ENCODE measurements at places on chromosomes 7 and 10.

DNA sequence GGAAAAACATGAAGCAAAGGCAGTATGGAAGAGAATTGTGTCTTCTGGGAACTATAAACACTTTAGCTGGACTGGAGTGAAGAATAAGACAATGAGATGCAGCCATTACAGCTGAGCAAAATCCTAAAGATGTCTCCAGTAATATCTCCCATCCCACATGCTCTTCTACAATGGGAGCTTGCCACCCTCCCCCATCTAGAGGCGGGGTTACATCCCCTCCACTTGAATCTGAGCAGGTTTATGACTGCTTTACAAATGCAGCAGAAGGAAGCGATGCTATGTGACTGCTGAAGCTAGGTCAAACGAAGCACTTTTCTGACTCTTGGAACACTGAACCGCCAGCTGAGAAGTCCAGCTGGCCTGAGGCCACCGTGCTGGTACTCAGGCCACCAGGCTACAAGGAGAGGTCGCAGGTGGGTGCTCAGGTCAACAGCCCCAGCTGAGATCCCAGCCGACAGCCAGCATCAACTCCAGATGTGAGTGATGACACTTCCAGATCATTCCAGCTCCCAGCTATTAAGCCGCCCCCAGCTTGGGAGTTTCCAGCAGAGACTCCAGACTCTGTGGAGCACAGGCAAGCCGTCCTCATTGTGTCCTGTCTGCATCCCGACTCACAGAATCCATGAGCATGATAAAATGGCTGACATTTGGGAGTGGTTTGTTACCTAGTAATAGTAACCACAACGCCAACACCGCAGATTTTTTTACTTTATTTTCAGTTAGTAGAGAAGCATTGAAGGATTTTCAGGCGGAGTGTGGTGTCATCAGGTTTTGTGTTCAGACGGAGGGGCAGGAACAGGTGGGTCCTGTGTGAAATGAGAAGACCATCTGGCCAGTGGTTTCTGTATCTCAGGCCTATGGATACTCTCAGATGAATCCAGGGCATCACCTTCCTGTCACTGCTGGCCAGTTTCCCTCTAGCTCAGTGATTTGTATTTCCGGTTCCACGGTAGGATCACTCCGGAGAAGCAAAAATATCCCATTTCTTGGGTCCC, 89.3 kb downstream of the NPY start:
- DNase-seq, result no peak

- DNase-seq, result no peak
These were observed 782.0 kb upstream of the ZWINT start for GRCh38 chr10:57142925-57143576.

- no peak for DNase-seq
These were observed 62.6 kb downstream of the GLI3 start for GRCh38 chr7:42174391-42174912.

- DNase-seq, result no peak
These were observed 98.5 kb upstream of the LRRTM3 start for GRCh38 chr10:66827353-66827752.

DNA sequence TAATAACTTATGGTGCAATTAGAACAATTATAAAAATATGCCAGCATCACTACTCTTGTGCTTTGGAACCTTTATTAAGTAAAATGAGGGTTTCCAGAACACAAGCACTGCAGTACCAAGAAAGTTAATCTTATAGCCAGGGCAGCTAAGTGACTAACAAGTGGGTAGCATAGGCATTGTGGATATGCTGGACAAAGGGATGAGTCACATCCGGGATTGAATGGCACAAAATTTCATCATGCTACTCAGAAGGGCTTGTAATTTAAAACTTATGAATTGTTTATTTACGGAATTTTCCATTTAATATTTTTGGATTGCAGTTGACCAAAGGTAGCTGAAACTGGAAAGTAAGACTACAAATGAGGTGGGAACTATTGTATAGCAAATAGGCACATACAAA, 250.6 kb downstream of the C7orf25 start:
- no peak for DNase-seq

- DNase-seq, result no peak
These were observed 662.5 kb downstream of the TYW1 start for GRCh38 chr7:67659091-67659490.

- DNase-seq, result no peak
These were observed 204.0 kb downstream of the AHR start for GRCh38 chr7:17502213-17503060.

- no peak for DNase-seq
These were observed 7.4 kb upstream of the APBB1IP start for GRCh38 chr10:26430641-26431163.

DNA sequence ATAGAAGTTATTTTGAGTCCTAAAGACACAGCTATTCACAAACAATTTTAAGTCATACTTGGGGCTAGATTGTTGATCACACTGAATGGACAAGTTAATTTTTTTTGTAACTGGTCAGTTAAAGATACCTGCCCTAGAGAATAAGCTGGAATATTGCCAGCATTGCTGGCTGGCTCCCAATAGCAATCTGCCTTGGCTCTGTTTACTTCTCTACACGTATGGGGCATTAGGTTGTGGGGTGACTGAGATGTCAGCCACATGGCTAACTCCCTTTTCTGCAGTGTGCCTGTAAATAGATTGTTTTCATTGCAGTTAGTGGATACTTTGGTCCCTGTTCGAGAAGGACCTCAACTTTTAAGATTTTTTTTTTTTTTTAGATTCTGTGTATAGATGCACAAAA, 128.2 kb downstream of the SEMA3E start:
- DNase-seq, result no peak

DNA sequence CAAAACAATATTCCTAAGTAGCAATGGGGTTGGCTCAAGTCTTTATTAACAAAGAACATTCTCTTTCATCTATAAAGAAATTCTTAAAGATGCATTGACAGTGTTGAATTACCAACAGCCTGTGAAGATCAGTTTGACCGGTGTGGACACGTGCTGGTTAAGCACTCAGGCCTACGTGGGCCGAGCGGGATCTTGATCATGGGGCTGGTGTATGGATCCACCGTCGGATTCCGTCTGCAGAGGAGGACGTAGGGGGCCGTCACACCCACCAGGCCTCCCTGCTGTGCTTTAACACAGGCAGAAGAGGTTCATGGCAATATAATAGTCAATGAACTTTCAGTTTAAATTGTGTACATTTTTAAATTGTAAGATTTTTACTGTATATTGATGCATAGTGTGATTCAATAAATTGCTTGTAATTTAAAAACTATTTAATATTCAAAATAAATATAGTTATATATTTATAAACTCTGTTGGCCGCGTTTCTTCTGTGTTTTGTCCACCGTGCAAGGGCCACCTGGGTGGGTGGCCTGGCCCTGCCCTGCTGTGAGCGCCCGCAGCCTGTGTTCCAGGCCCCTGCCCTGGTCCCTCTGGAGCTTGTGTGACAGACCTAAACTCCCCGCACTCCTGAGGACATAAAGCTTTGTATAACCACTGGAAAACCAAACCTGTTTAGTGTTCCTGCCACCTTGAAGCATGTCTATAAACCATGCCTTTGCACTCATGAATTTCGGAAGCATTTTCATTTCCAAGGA, 1.9 kb upstream of the BHLHA15 start:
- DNase-seq, result no peak

GRCh38 chr10:117942226-117942625, 104.5 kb downstream of the RAB11FIP2 start:
- no peak for DNase-seq

DNA sequence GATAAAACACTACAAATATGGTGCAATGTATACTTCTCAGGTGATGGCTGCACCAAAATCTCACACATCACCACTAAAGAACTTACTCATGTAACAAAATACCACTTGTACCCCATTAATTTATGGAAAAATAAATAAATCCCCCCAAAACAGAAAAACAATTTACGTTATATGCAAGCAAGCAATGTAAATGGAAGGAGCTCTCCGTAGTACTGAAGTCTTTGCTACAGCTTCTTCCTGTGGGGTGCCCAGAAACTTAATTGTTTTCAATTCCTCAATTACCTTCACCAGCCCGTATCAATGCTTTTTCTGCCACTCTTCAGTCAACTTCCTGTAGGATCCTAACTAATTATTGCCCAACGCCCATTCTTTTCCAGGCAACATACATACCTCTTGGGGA, 138.1 kb downstream of the RELN start:
- DNase-seq, result no peak

DNA sequence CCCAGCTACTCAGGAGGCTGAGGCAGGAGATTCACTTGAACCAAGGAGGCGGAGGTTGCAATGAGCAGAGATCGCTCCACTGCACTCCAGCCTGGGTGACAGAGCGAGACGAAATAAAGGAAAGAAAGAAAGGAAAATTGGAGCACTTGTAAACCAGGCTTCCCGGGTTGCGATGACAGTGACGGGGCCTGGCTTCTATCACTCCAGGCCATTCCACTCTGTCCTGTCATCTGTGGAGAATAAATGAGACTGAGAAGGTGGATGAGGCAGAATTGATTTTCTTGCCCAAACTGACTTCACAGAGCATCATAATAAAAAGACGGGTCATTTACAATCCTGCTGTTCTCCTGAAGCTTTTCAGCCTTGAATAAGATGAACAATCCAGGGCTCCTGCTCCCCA, 12.1 kb upstream of the KPNA7 start:
- no peak for DNase-seq

DNA sequence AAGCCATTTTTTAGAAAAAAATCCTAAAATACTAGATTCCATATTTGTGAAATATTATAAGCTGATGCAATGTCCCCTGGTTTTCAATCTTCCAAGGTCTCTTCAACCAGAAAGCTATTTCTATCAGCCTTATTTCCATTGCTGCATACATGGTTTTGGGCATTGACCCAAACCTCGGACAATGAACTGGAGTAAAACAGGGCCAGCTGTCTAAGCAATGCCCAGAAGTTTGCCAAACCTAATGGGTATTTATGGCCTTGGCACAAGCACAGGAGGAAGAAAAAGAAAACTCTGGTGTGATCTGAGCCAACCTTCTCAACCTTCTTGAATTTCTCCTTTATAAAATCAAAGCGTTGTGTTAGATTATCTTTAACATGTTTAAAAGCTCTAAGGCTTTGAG, 402.3 kb downstream of the DNAJB9 start:
- no peak for DNase-seq

DNA sequence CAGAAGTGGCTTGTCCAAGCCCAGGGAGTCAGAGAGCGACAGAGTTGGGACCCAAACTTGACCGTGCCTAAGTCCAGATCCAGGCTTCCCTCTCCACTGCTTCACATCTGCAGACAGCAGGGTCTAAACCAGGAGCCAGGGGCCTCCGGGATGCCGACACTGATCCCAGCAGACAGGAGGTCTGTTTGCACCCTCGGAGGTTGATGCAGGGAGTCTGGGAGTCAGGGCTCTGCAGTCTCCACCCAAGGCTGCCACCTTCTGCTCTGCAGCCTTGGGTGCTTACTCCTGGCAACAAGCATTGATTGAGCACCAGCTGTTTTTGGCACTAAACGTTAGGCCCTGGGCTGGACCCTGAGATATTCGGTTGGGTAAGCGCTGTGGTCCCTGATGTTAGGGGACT, 21.0 kb downstream of the ELFN1 start:
- DNase-seq, result no peak

DNA sequence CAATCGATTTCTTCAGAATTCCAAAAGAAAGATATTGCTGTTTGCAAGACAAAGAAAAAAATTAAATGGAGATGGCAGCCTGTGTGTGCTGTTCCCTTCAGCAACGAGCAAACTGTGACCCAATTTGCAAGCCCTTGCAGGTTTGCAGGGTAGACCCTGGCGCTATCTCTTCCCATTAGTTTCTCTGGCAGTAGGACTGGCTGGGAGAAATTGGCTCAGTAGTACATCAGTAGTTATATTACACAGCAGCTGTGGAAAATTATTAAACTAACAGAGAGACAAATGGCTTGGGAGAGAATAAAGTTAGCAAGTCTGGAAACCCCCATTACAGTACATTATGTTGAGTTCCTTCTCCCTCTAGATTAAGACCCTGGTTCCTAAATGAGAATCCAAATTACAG, 116.4 kb upstream of the ITGB1 start:
- no peak for DNase-seq

DNA sequence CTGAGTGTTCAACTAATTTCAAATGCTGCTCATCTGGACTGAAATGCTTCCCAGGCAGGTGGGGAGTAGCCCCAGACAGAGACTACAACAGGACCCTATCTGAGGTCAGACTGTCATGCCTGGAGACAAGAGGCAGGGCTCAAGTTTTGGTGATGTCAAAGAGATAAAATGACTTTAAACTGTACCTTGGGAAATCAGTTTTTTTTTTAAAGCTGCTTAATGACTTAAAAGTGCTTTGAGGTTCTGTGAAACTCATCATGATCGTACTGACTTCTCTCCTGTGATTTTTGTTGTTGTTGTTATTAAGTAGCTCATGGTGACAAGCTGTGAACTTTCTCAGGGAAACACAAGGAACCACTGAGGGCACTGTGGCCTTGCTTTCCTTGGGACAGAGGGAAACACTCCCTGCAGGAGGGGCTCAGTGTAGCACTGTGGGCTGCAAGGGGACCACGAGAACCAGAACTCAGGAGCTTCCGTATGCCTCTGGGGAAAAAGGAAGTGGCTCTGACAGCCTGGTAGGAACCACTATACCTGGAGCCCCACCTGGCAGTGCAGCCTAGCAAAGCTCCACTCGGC, 9.5 kb downstream of the HIPK2 start:
- DNase-seq, result no peak

GRCh38 chr7:155011086-155011485, 8.2 kb upstream of the PAXIP1 start:
- DNase-seq, result no peak

- DNase-seq, result no peak
These were observed 22.4 kb downstream of the CFAP69 start for GRCh38 chr7:90267263-90267858.

DNA sequence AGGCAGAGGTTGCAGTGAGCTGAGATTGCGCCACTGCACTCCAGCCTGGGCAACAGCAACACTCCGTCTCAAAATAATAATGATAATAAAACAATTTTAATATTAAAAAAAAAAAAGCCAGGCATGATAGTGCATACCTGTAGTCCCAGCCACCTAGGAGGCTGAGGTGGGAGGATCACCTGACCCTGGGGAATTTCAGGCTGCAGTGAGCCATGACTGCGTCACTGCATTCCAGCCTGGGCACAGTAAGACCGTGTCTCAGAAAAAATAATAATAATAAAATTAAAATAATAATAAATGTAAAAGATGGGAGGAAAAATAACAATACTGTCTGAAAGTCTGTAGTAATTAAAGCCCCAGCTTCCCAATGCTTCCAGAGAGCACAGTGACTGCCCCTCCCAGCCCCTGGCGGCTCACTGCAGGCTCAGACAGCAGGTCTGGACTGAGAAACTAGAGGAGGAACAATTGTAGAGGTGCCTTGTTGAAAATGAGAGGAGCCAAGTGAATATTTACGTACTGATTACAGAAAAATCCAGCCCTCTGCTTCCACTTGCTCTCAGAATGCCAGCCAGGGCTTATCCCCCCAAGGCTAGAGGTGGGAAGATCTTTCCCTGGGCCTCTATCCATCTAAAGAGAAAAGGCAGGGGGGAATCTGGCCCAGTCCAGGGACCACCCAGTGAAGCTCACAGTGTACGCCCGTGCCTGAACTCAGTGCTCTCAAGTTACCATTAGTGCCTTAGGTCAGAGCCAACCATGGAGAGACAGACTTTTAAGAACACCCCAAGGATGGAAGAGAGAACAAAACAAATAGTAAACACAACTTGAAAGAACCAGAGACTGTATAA, 112.8 kb downstream of the PARD3 start:
- no peak for DNase-seq

GRCh38 chr10:123882177-123882576, 9.4 kb downstream of the CPXM2 start:
- no peak for DNase-seq

- no peak for DNase-seq
These were observed 74.9 kb downstream of the KAT6B start for GRCh38 chr10:74901301-74901700.

GRCh38 chr10:79473496-79474095, 28.2 kb upstream of the ZCCHC24 start:
- DNase-seq, result no peak

GRCh38 chr7:107232568-107233090, 63.8 kb downstream of the HBP1 start:
- DNase-seq, result no peak

All from stimulated activated CD8-positive, alpha-beta memory T cell treated with anti-CD3 and anti-CD28 coated beads, Interleukin-7, amount 100 ng/mL, for 4 hours (primary cell).